ENCODE measurements at places on chromosomes 6 and 20.

- DNase-seq: peak; percentile 68
Observed at GRCh38 chr6:26286168-26286877, 78.7 kb upstream of the BTN3A2 start.

DNA sequence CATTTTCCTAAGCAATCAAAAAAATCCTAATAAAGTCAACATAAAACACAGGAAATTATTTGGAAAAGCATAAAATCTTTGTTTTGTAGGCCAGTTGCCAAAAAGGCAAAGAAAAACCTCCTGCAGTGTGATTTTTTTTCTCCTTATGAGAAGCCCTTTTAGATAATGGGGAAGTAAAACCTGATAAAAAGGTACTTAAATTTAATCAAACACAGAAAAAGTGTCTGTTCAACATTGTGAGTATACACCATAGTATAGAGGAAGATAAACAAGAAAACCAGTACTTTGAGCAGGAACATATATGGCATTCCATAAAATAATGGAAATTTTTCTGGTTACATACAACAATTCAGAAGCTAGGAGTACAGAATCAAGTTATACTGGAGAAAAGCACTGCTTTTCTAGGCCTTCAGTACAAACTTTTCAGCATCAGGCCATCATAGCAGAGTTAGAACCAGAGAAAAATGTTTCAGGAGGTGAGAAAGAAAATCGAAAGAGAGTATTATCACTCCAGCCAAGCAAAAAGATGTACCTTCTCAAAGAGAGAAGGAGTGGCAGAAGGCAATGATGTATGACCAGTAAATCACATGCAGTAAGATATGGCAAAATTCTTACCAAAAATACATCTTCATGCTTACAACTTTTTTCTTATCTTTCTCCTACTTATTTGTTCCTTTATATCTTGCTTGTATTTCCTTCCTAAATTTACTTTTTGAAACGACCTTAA, 494.9 kb downstream of the KIF16B start:
- DNase-seq: no peak

DNA sequence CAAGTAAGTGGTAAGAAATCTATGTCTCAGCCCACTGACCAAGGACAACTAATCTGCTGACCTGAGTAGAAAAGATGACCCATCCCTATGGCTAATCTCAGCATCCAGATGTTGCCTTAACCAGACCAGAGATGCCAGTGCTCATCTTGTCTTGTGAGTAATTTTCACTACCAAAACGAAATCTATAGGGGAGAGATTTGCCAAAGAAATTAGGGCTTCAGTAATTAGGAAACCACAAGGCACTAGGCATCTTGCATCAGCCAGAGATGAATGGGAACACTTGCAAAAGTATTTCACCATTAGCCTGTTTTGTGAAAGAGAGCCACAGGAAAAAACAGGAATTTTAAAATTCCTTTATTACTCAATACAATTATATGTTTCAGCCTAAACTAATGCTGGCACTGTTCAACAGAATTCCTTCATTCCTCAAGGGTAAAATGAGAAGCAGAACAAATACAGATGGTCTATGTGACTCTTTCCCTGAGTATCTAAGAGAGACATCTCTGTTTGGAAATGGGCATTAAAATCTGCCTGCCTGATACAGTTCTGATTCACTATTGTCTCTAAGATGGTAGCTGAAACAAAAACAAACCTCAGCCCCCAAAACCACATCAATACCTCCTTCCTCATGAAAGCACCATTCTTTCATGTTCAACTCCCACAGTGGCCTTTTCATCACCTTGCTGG, 87.8 kb downstream of the GMDS start:
- DNase-seq: no peak

GRCh38 chr6:29491574-29491973, 3.8 kb upstream of the MAS1L start:
- DNase-seq: no peak

DNA sequence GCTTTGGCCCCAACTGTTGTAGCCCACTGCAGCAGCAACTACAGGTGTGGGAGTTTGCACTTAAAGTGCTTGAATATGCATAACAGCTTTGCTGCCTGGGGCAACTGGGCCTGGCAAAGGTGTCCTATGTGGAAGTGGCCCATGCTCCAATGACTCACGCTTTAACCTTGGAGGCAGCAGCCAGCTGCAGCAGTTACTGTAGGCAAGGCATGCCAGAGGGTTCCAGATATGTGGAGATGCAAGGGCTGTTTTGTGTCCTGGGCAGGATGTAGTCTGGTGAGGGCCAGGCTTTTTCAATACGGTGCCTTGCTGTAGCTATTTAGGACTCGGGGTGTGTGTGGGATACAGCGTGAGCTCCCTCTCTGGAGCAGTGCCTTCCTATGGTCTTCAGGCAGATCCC, 150.3 kb downstream of the NKAIN2 start:
- DNase-seq: no peak

GRCh38 chr6:31114541-31114878, at the start of gene PSORS1C1:
Gene PSORS1C1 (plus strand): TSS chr6:31114800. CDS start chr6:31129633, 14,833 bp downstream.
- no peak for DNase-seq

- DNase-seq: no peak
Observed at GRCh38 chr20:36181934-36182603, 27.5 kb downstream of the EPB41L1 start.

DNA sequence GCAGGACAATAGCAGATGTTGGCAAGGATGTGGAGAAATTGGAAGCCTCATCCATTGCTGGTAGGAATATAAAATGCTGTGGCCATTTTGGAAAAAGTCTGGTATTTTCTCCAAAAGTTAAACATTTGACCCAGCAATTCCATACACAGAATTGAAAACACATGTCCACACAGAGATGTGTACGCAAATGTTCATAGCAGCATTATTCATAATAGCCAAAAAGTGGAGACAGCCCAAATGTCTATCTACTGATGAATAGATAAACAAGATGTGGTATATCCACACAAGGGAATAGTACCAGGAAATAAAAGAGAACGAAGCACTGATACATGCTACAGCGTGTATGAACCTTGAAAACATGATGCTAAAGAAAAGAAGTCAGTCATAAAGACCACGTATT, 40.5 kb downstream of the CFAP61 start:
- DNase-seq: no peak

- no peak for DNase-seq
Observed at GRCh38 chr6:15023448-15023847, 222.4 kb upstream of the JARID2 start.

DNA sequence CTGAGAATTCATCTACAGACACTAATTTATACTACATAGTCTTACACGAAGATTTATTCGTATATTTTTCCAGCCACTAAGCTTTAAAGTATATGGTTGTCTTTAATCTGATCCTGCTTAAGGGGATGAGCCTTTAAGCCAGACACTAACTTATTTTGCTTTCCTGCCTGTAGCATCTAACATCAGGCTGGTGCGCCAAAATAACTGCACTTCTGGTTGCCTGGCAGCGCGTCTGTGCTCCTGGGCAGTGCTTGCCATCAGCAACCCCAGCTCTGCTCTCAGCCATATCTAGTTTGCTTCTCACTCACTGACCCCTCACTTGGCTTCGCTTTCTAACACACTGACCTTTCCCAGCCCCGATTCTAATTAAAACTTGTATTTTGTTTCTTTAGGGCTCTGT, 21.8 kb downstream of the HMGCLL1 start:
- no peak for DNase-seq
